ENCODE measurements at places on chromosomes 12 and 14. TPM values are rescaled to one million over a fixed set of nuclear protein-coding genes. Genes with fewer than 3 reads are reported as not detected.

The KRT75 gene
- not detected for total RNA-seq

The WSCD2 gene
- under 0.01 TPM for total RNA-seq

The DCAF11 gene
- total RNA-seq = 74.2 TPM

The PDE3A gene
- 70.5 TPM for total RNA-seq

Data from melanocyte of skin (primary cell).